ENCODE measurements at places on chromosomes 1 and 21.

- peak; percentile 74 for DNase-seq
Observed at GRCh38 chr1:23984417-23985186, 4.5 kb upstream of the SRSF10 start.

DNA sequence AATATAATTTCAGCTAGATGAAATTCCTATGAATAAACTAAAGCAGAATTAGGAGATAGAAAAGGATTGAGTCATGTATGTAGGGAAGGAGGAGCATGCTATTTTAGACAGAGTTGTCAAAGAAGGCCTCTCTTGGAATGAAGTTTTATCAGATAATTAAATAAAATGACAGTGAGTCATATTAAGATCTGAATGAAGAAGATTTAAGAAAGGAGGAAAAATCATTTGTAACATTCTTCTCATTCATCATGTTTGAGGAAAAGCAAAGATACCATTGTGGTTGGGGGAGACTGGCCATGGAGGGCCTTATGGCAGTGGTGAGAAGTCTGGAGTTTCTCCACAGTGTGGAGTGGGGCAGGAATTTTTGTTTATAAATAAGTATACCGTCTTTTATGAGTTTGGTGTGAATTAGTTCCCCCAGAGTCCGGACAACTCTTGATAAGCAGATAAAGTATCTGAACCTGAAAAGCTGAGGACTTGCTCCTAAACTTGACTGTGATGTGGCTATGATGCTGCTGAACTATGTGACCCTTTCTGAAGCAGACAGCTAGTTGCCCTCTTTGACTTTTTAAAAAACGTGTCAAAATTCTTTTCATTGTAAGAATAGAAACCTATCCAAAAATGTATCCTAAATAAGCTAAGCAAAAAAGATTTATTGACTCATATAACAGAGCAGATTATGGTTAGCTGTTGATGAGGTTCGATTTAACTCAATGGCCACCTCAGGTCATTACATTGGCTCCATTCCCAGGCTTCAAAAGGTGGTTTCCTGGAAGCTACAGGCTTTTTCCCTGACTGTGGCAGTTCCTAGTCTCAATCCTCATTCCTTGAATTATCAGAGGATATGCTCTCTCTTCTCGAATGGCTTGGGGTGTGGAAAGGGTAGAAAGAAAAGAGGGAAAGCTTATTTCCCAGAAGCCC lies 90.8 kb downstream of the LHX9 start:
- peak; percentile 5 for DNase-seq

DNA sequence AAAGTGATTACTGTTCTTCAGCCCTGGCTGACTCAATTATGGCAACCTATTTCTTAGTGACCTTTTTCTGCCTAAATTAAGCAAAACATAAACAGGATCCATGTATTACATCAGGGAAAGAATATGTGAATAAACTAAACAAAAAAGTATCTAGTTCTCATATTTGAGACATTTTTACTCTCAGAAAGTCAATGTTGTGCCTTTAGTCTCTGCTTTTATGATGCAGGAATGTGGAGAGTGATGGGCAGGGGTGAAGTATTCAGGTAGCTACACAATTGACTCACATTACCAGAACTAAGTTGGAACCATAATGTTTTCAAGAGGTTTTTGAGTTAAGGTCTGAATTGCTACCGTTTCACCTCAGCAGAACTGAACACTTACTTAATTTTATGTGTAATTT lies 462.7 kb upstream of the CXADR start:
- no peak for DNase-seq

- DNase-seq = no peak
Observed at GRCh38 chr1:110211496-110212168, 1.5 kb downstream of the KCNC4 start.

- no peak for DNase-seq
Observed at GRCh38 chr1:151593730-151594129, 18.1 kb upstream of the SNX27 start.

DNA sequence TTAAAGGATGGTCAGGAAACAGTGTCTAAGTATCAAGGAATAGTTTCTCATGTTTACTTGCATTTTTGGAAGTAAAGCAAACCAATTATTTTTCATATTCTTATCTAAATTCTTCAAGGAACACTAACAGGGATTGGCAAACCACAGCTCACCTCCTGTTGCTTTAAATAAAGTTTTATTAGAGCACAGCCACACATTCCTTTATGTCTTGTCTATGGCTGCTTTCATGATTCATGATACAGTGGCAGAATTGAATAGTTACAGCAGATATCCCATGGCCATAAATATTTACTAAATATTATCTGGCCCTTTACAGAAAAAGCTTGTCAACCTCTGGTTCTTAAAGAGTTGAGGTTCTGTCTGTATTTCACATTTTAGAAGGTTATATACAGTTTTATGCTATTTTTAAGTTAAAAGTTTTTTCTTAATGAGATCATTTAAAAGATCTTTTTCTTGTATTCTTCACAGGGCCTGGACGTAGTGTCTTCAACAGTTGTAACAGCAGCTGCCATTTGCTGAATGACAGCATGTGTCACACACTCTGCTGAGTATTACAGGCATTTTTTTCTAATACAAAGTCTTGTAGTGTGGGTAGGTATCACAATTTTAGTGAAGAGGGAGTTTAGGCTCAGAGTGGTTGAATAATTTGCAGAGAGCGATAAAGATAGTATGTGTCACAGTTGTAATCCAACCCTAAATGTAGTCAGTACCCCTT lies 2.6 kb downstream of the ZNF691 start:
- no peak for DNase-seq
